ENCODE measurements at places on chromosomes 6 and 20. TPM values are rescaled to one million over a fixed set of nuclear protein-coding genes. Genes with fewer than 3 reads are reported as not detected.

DNA sequence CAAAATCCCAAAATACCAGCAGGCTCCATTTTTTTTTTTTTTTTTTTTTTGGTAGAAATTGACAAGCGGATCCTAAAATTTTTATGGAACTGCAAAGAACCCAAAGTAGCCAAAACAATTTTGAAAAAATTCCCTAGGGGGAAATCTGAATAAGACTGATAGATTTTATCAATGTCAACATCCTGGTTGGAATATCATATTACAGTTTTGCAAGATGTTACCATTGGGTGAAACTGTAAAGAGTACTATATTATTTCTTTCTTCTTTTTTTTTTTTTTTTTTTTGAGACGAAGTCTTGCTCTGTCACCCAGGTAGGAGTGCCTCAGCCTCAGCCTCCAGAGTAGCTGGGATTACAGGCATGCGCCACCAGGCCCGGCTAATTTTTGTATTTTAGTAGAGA lies 29.4 kb upstream of the BEND3 start:
- no peak for DNase-seq

- no peak for DNase-seq
These were observed 14.8 kb upstream of the NAA20 start for GRCh38 chr20:20002101-20002998.

GRCh38 chr6:36980876-36981619 lies 4.9 kb downstream of the MTCH1 start:
- DNase-seq = no peak

- DNase-seq = no peak
These were observed 20.0 kb upstream of the HIVEP1 start for GRCh38 chr6:11992086-11992485.

Gene KCNG1
- 0.65 TPM for total RNA-seq

- DNase-seq = no peak
These were observed 11.2 kb downstream of the BAG2 start for GRCh38 chr6:57183336-57183735.

Gene CEP85L
- total RNA-seq = 8.5 TPM

Gene RFX6
- total RNA-seq = not detected

Gene AGER
- total RNA-seq = 2.4 TPM

DNA sequence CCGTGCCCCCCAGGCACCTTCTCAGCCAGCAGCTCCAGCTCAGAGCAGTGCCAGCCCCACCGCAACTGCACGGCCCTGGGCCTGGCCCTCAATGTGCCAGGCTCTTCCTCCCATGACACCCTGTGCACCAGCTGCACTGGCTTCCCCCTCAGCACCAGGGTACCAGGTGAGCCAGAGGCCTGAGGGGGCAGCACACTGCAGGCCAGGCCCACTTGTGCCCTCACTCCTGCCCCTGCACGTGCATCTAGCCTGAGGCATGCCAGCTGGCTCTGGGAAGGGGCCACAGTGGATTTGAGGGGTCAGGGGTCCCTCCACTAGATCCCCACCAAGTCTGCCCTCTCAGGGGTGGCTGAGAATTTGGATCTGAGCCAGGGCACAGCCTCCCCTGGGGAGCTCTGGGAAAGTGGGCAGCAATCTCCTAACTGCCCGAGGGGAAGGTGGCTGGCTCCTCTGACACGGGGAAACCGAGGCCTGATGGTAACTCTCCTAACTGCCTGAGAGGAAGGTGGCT lies 960 bp downstream of the TNFRSF6B start:
- no peak for DNase-seq

- DNase-seq = no peak
These were observed 221.8 kb downstream of the ANKRD60 start for GRCh38 chr20:58006346-58007316.

- DNase-seq = no peak
These were observed 339.6 kb upstream of the PRDM1 start for GRCh38 chr6:105746509-105746908.

Gene DOK5
- 14.3 TPM for total RNA-seq

Gene SEL1L2
- total RNA-seq = 0.91 TPM

DNA sequence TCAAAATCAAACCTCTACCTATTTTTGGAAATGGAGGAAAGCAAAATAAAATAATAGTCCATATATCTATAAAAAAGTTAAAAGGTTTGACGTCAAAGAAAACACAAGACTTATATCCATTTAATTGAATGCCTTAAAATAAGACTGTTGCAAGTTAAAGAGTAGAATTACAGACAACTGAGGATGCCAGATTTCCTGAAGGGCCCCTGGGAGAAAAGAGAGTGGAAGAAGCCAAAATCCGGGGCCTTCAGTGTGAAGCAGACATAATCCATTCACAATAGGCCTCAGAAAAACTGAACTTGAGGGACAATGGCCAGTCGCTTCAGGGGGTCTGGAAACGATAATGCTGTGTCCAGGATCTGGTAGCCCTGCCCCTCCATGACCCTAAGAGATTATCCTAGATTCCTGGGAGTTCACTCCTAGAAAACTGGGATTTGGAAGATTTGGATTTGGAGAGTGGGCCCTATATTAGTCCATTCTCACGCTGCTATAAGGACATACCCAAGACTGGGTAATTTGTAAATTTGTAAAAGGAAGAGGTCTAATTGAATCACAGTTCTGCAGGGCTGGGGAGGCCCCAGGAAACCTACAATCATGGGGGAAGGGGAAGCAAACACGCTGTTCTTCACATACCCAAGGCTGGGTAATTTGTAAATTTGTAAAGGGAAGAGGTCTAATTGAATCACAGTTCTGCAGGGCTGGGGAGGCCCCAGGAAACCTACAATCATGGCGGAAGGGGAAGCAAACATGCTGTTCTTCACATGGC lies 94.0 kb upstream of the SLC2A12 start:
- no peak for DNase-seq

GRCh38 chr6:127180426-127180825 lies 62.0 kb downstream of the RSPO3 start:
- no peak for DNase-seq

- no peak for DNase-seq
These were observed 73.0 kb upstream of the FAM8A1 start for GRCh38 chr6:17527076-17527475.
